ENCODE measurements at places on chromosomes 13 and 19.

- DNase-seq, result no peak
Observed at GRCh38 chr13:25232937-25233515, 54.3 kb downstream of the MTMR6 start.

GRCh38 chr13:89796196-89796595 is 1551.3 kb upstream of the MIR17HG start:
- no peak for DNase-seq

- DNase-seq, result no peak
Observed at GRCh38 chr13:73991884-73992283, 142.3 kb downstream of the KLF12 start.

- DNase-seq, result peak; percentile 23
Observed at GRCh38 chr13:23558675-23559536, 11.3 kb upstream of the TNFRSF19 start.

- DNase-seq, result no peak
Observed at GRCh38 chr19:8648240-8648639, 17.8 kb downstream of the NFILZ start.

GRCh38 chr13:95222733-95223018 is 78.6 kb downstream of the ABCC4 start:
- no peak for DNase-seq

DNA sequence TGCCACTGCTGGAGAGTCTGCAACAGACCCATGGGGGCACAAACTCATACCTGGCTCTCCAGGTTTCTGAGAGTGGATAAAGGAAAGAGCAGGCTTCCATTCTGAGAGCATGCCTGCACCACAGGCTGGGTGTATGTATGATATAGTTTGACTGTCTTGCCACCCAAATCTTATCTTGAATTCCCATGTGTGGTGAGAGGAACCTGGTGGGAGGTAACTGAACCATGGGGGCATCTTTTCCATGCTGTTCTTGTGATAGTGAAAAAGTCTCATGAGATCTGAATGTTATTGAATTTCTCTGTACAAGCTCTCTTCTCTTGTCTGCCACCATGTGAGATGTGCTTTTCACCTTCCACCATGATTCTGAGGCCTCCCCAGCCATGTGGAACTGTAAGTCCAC is 50.2 kb downstream of the ERICH6B start:
- no peak for DNase-seq

Measured in activated T-cell treated with anti-CD3 and anti-CD28 coated beads, Interleukin-2, amount 50 U/mL, for 72 hours (primary cell).